ENCODE measurements at places on chromosomes 16 and 17.

- DNase-seq, result no peak
Observed at GRCh38 chr16:88649195-88649923, 1.5 kb downstream of the CYBA start.

- DNase-seq, result no peak
Observed at GRCh38 chr17:67412032-67412431, 35.0 kb downstream of the PITPNC1 start.

- DNase-seq, result no peak
Observed at GRCh38 chr17:67615736-67616135, 102.0 kb upstream of the NOL11 start.

GRCh38 chr16:11681556-11681955, 13.3 kb downstream of the SNN start:
- DNase-seq, result no peak

GRCh38 chr16:17571499-17572093, 100.8 kb upstream of the XYLT1 start:
- no peak for DNase-seq

- DNase-seq, result no peak
Observed at GRCh38 chr17:79188048-79188447, 113.4 kb downstream of the ENGASE start.

- no peak for DNase-seq
Observed at GRCh38 chr17:15303851-15304250, 37.5 kb downstream of the TEKT3 start.

DNA sequence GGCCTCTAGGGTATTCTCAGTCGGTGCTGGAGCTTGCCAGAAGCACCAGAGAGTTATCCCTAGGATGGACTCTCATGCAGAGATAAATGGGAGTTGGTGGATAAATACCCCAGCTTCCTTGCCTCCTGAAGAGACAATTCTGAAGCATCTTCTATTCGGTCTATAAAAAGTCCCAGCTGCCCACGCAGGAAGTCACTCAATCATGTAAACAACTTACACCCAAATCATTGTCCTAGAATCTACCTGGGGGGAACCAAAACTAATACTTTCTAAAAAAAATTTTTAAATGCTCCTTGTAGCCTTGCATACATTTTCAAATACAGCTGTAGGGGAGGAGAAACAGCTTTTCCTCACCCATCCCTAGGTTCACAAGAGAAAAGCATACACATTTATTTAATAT, 66.6 kb upstream of the ELAC2 start:
- no peak for DNase-seq

GRCh38 chr16:68732741-68733399, 4.2 kb upstream of the CDH1 start:
- DNase-seq, result no peak

- DNase-seq, result no peak
Observed at GRCh38 chr17:56608944-56609343, 15.4 kb downstream of the NOG start.

DNA sequence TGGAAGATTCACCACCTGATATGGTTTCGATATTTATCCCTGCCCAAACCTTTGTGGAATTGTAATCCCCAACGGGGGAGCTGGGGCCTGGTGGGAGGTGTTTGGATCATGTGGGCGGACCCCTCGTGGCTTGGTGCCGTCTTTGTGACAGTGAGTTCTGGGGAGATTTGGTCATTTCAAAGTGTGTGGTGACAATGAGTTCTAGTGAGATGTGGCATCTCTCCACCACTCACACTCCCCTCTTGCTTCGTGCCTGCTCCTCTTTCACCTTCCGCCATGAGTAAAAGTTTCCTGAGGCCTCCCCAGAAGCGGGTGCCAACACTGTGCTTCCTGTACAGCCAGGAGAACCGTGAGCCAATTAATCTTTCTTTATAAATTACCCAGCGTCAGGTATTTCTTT, 9.7 kb downstream of the CCDC57 start:
- no peak for DNase-seq

DNA sequence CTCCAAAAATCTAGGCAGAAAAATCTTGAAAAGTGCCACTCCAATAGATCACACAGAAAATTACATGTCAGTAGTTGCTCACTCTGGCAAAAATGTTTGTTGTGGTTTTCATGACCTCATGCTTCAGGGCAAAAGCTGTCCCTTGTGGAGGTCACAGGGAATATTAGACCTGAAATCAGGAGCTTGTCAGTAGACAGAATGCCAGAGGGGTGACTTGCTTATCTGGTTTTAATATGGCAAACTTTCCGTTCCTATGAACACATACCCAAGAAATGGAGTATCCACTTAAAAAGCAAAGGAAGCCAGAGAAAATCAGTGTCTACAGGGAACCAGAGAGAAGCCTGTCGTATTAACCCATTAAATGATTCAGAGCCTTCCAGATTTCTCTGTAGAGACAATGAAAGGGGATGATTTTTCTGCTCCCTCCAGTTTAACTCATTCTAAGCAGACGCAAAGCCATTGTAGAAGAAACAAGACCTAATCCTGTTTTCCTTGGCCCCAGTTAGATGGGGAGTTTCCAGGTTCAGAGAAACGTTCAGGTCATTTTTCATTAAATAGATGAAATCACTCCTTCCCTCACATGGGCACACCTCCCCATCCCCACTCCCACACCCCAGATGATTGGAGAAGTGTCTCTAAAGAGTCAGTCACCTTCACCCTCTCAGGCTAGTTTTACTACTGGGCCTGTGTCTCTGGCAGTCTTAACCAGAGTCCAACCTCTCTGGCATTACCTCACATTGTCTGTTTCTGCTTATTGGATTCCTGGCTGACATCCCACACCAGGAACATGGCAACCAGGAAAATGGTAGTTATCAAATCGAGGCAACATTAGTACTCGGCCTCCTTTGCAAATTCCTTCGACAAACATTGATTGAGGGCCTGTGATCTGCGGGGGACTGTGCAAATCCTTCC, 6.0 kb downstream of the SOX9 start:
- no peak for DNase-seq

- DNase-seq, result no peak
Observed at GRCh38 chr16:9042964-9043680, 48.3 kb upstream of the HAPSTR1 start.

GRCh38 chr17:56653877-56654276, 60.4 kb downstream of the NOG start:
- DNase-seq, result peak; percentile 3

DNA sequence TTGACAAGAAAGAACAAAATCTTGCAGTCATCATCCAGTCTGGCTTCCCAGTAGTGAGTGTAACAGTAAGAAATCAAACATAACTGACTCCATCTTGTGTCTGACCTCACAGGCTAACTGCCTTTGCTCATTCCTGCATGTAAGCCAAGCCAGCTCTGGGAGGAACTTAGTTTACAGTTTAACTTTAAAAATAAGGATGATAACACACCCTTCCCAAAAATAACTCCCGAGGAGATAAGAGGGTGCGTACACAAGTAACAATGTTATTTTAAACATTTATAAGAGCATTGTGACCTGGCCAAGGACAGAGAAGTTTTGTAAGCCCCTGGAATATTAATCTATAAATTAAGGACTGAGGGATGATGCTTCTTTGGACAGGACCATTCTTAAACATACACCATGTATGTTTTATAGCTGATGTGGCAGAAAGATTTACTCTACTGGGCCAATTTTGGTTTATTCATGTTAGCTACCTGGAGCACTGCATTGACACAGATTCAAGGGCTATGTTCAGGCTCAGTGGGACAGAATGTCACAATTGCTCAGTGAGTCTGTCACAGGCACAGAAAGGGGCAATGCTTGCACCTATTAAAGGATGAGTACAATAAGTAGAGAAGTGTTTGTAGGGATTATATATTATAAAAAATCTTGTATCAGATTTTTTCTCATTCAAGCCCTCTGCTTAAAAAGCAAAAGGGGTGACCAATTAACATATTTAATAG, 344.1 kb downstream of the UTP18 start:
- DNase-seq, result no peak

- DNase-seq, result no peak
Observed at GRCh38 chr16:11389083-11389482, 43.8 kb downstream of the RMI2 start.
